ENCODE measurements at places on chromosomes 13 and 19.

GRCh38 chr19:45881909-45882528, 3.9 kb downstream of the IRF2BP1 start:
- DNase-seq, result no peak

- no peak for DNase-seq
Observed at GRCh38 chr19:44579663-44580365, 33.5 kb upstream of the IGSF23 start.

GRCh38 chr19:47161876-47162489, 31.3 kb downstream of the SAE1 start:
- DNase-seq, result no peak

GRCh38 chr19:54364775-54365257, at the start of gene LAIR1:
TSS of gene LAIR1 (minus strand) at chr19:54364931. CDS start at chr19:54364804, 127 bp downstream.
- no peak for DNase-seq

GRCh38 chr19:4268816-4269430, 10.1 kb upstream of the SHD start:
- DNase-seq, result no peak

DNA sequence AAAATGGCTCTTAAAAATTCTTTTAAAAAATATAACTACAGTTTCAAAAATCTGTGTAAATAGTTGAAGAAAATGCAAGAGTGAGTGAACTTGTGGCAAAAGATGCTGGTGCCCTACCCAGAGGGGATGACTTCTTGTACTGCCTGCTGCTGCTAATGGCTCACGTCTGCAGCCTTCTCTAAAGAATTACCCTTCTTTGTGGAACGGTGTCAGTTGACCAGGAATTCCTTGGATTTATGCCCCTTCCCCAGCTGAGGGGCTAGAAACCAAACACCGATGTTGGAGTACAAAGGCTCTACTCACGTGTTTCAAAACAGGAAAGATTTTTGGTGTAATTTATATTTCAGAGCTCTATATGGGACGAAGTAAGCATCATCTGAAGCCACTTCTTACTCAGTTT, 1582.8 kb downstream of the OLFM4 start:
- DNase-seq, result no peak

GRCh38 chr13:48158290-48158689, 63.4 kb upstream of the MED4 start:
- no peak for DNase-seq

- DNase-seq, result no peak
Observed at GRCh38 chr19:10270616-10271394, at the start of gene ICAM1. TSS of gene ICAM1 (plus strand) at chr19:10271120. CDS start at chr19:10271160, 40 bp downstream.

- no peak for DNase-seq
Observed at GRCh38 chr13:21911646-21912298, 240.9 kb downstream of the FGF9 start.

DNA sequence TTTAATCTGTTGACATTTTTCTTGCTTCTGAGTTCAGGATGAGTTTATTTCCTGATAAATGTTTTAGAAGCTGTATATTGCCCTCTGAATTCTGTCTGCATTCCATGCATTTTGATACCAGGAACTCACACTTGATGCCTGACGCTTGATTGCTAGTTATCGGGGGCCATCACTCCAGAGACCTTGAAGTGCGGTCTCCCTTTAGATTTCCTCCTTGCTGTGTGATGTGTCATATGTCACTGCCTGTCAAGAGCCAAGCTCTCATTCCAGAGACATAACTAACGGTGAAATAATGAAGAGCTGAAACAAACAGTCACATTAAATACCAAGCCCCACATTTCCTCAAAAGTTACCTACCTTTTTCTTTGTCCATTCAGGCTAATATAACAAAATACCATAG, 155.5 kb downstream of the TNFSF13B start:
- no peak for DNase-seq

DNA sequence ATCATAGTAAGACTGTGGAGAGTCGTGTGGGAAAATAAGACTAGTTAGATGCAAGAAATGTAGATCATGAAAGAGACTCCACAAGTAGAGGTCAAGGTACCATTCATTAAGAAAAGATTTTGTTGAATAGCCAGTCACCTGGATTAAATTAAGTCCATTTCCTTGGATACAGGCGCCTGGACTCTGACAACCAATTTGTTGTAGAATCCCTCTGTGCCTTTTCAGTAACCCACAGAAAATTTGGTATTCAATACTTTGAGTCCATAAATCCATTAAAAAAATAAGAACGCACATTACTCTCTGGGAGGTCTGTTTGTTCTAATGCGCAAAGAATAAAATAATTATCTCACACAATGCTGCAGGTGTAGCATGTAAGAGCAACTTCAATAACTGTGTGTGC, 469.4 kb downstream of the KLF12 start:
- DNase-seq, result no peak

- DNase-seq, result no peak
Observed at GRCh38 chr13:90999401-90999800, 348.1 kb upstream of the MIR17HG start.

- DNase-seq, result no peak
Observed at GRCh38 chr13:46782691-46783090, 14.3 kb downstream of the ESD start.

DNA sequence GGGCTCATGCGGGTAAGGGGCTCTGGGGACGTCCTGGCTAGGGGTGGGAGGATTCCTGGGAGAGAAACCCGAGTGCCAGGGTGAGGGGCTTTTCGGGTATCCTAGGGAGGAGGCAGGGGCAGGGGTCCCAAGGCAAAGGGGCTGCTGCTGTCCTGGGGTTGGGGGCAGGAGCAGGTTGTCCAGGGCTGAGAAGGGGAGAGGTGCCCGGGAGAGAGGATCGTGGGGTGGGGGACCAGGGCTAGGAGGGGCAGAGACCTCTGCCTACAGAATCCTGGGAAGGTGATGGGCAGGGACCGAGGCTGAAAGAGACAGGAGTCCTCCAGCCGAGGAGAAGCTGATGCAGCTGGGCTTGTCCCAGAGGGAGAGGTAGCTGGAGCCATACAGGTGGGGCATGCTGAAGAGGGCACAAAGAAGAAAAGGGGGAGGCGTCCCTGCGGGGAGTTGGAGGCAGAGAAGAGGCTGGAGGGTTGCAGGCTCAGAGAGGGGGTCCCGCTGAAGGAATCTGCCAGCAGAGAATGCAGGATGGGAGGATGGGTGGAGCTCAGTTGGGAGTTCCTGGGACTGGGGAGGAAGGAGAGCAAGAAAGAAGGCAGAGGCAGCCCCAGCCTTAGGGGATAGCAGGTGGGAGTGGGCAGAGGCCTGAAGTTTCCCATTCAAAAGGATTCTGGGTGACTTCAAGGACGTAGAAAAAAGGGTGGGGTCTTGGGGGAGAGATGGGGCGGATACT, 574 bp downstream of the CYP2S1 start:
- DNase-seq, result no peak

DNA sequence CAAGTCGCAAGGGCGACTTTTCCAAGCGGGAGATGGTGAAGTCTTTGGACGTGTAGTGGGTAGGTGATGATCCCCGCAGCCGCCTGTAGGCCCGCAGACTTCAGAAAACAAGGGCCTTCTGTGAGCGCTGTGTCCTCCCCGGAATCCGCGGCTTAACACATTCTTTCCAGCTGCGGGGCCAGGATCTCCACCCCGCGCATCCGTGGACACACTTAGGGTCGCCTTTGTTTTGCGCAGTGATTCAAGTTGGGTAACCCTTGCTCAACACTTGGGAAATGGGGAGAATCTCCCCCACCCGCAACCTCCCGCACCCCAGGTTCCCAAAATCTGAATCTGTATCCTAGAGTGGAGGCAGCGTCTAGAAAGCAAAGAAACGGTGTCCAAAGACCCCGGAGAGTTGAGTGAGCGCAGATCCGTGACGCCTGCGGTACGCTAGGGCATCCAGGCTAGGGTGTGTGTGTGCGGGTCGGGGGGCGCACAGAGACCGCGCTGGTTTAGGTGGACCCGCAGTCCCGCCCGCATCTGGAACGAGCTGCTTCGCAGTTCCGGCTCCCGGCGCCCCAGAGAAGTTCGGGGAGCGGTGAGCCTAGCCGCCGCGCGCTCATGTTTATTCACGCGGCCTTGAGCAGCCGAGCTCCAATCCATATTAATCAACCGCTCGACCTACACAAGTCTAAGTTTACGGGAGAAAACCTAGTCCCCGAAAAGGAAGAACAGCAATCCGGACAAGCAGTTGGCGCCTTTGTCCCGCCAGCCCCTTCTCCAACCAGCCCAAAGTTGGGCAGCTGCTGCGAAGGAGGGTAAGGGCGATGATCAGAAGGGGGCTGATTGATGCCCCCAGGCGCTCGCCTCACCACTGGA, 9.9 kb downstream of the SOX21 start:
- DNase-seq, result no peak

GRCh38 chr13:27928353-27928804, 8.6 kb downstream of the PDX1 start:
- no peak for DNase-seq

DNA sequence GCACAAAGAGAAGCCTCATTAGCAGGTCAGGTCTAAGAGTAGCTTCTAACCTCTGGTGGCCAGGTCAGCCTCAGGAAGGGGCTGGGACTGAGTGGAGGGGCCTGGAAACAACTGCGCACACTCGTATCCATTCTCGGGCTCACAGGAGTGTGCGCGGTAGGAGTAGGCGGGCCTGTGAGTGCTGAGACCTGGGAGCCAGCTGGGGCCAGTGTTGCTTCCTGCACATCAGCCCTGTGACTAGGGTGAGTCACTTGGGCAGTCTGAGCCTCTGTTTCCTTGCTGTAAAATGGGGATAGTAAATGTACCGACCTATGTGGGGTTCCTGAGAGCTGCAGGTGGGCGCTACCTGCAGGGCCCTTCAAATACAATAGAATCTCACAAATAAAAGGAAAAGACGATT, 26.9 kb downstream of the SIN3B start:
- no peak for DNase-seq

DNA sequence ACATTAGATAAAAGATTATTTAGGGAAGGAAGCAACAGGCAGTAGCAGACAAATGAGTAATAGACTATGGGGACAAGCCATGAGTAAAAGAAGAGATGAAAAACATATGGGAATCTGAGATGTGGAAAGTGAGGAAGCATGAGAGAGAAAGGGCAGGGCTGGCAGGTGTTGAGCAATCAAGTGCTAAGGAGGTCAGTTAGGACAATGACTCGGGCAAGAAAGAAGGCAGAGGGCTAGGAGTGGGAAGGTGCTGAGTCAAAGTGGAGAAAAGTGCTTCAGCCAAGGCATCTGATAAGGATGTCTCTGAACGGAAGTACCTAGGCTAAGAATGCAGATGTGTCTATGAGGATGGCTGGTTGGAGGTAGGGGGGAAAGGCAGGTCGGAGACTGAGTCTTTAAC, 291.9 kb upstream of the HTR2A start:
- DNase-seq, result peak; percentile 59

DNA sequence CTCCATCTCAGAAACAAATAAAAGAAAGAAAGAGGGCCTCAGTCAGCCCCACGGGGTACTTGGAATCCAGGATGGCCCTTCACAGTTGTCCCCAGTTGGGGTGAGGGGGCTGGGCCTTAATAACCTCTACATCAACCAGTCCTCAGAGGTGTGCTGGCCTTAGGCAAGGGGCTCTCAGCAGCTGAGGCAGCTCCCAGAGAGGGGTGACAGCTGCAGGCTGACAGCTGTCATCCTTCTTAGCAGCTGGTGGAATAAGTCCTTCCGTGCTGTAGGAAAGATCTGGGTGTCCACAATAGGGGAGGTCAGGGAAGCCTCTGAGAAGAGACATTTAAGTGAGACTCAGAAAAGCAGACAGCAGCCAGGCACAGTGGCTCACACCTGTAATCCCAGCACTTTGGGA, 7.4 kb downstream of the BCAM start:
- no peak for DNase-seq

- DNase-seq, result no peak
Observed at GRCh38 chr13:61029064-61029463, 386.6 kb downstream of the PCDH20 start.

- DNase-seq, result no peak
Observed at GRCh38 chr13:24195626-24196025, 35.1 kb downstream of the SPATA13 start.

- DNase-seq, result peak; percentile 13
Observed at GRCh38 chr13:113307491-113307890, 10.5 kb downstream of the LAMP1 start.

DNA sequence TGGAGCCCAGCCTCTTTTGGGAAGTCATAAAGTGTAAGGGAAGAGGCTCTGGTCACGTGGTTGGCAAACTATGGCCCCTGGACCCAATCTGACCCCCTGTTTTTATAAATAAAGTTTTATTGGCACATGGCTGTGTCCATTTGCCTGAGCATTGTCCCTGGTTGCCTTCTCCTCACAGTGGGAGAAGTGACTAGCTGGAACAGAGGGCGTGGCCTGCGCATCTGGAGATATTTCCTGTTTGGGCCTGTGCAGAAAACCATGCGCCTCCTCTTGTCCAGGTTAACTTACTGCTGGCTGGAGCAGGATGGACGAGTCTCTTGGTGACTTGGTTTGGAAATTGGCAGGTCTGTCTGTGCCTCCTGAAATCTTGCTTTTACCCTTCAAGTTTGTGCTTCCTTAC, 48.3 kb downstream of the KDM4B start:
- peak; percentile 17 for DNase-seq

DNA sequence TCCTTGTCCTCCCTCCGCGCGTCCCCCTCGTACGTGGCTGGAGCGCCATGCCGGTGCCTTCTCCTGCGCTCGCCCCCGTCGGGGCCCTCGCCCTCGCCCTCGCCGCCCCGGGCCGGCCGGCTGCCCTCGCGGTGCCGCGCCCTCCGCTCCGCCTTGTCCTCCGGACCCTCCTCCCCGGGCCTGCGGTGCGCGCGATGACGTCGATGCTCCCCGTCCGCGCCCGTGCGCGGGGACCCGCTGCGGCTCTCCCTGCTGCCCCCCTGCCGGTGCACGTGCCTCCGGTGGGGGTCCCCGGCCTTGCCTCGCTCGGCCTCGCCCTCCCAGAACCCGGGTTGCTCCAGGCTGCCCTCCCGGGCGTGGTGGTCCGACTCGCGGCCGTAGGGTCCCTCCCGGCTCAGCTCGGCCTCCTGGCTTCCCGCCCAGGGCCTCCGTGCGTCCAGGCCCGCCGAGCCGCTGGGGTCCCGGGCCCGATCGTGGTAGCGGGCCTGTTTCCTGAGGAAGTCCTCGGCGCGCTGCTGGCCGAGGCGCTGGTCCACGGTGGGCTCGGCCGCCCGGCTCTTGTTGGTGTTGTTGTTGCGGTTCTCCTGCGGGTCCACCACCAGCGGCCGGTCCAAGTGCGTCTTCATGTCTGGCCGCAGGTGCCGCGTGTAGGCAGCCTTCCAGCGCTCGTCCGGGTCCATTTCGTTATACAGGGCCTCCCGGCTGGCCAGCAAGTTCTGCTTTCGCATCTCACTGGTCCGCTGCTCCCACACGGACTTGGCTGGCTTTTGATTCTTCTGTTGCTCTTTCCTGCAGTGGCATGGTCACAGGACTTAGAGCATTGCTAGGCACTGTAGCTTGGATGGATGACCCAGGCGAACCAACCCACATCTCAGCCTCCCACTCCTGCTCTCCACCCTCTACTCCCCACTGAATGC, 148.6 kb downstream of the IER2 start:
- DNase-seq, result no peak

- peak; percentile 25 for DNase-seq
Observed at GRCh38 chr13:39038569-39039030, 344 bp downstream of the NHLRC3 start.

- DNase-seq, result no peak
Observed at GRCh38 chr13:106772006-106772601, 204.2 kb upstream of the ARGLU1 start.

GRCh38 chr13:46181840-46182490, at the start of gene LCP1:
TSS of gene LCP1 (minus strand) at chr13:46182177. CDS start at chr13:46159662, 22,515 bp downstream.
- no peak for DNase-seq

- DNase-seq, result no peak
Observed at GRCh38 chr19:42594617-42595489, at the start of gene CEACAM8. TSS of gene CEACAM8 (minus strand) at chr19:42594924. CDS start at chr19:42594828, 96 bp downstream.

GRCh38 chr13:53907891-53908290, 879.3 kb downstream of the OLFM4 start:
- DNase-seq, result no peak

Measured in fibroblast of skin of right quadriceps (primary cell).